CD4-positive, alpha-beta T cell treated with Interleukin-15 for 4 hours (primary cell): ENCODE measurements at places on chromosomes 11 and 22.
A peak's percentile ranks its signal among the peaks of the same experiment; 100 is the strongest.

DNA sequence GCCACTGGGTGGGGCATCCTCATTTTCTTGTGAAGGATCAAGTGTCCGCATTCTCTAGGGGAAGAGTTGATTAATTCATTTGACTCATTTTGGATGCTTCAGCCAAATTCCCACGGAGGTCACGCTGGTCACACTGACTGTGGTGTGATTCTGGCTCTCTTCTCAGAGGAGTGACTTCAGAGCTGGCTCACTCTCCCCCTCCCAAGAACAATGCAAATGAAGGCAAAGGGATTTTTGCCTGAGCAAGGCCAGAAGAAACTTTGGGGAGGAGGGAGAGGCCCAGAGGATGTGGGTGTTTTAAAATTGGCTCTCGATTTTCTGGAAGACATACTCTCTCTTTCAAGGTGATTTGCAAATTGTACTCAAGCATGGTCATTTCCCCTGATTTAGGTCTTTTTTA lies 51.1 kb upstream of the LMO2 start:
- no peak for DNase-seq

GRCh38 chr11:116215471-116216113 lies 557.2 kb downstream of the BUD13 start:
- no peak for DNase-seq

GRCh38 chr11:35334385-35335090 lies 84.8 kb downstream of the SLC1A2 start:
- peak; percentile 52 for DNase-seq

- no peak for DNase-seq
Observed at GRCh38 chr11:19145319-19145718, 28.4 kb downstream of the ZDHHC13 start.

GRCh38 chr11:122242731-122243130 lies 126.7 kb upstream of the BLID start:
- no peak for DNase-seq

GRCh38 chr11:83222499-83222898 lies 29.0 kb downstream of the ANKRD42 start:
- no peak for DNase-seq

GRCh38 chr22:17283423-17283822 lies 64.2 kb upstream of the ADA2 start:
- DNase-seq = no peak

- DNase-seq = no peak
Observed at GRCh38 chr11:73011126-73011817, 130.8 kb downstream of the FCHSD2 start.

DNA sequence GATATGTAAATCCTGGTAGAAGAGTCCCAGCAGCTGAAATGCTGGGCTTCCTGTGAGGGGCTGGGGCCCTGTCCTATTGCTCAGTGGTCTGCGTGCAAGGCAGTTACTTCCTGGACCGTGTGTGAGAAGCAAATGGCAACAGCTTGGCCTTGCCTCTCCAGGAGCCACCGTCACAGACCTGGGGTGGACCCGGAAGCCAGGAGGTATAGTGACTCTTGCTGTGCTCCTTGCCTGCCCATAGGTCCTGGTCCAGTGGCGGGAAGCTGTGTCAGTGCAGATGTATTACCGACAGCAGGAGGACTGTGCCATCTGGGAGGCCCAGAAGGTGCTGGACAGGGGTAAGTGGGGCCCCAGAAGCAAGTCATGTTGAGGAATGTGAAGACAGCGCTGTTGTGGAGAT lies 54.3 kb downstream of the PISD start:
- DNase-seq = no peak

DNA sequence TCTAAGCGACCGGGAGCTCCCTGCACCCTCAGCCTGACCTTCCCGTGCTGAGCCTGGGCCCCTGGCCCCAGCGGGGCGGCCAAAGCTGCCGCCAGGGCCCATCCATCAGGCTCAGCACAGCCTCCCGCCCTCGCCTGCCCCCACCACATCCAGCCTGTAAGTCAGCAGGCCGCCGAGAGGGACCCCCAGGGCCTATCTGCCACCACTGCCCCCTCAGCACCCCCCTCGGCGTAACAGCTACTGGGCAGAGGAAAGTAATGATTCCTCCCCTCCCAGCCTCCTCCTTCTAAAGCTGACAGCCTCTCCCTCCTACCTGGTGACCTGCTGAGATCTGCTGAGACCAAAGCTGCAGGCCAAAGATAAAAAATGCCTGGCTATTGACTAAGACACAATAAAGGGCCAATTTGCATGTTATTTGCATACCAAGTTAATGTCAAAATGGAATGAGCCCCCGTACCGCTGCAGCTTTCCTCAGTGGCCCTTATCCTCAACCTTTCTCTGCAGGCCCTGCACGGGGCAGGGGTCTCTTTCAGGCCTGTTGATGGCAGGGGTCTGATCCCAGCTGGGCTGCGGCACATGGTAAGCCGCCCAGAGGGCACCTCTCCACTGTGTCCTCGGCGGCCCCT lies 51.6 kb downstream of the RPUSD4 start:
- DNase-seq = no peak
